ENCODE measurements at places on chromosomes 3 and 15.

- no peak for DNase-seq
These were observed 84.5 kb downstream of the CHSY1 start for GRCh38 chr15:101167411-101167752.

GRCh38 chr3:95705786-95706418 is 1108.5 kb upstream of the EPHA6 start:
- no peak for DNase-seq

GRCh38 chr15:97234851-97235610 is 725.5 kb upstream of the ARRDC4 start:
- DNase-seq: no peak

DNA sequence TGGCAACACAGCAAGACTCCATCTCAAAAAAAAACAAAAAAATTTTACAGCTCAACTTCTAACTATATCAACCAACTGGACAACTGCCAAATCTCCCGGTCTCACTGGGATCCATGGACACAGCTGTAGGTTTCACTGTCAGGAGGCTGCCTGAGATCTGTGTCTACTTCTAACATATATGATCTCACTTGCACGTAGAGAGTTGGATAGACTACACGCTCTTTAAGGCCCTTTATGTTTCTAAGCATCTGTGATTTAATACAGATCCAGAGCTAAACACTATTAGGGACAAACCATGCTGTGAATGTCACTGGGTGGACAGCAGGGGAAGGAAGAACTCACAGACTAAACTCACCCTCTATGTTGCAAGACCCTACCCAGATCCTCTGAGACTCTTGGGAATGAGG is 13.0 kb upstream of the APOD start:
- DNase-seq: no peak

GRCh38 chr3:48397767-48398681 is 26.0 kb downstream of the FBXW12 start:
- peak; percentile 74 for DNase-seq

- no peak for DNase-seq
These were observed 60.2 kb downstream of the CORO2B start for GRCh38 chr15:68638953-68639515.

DNA sequence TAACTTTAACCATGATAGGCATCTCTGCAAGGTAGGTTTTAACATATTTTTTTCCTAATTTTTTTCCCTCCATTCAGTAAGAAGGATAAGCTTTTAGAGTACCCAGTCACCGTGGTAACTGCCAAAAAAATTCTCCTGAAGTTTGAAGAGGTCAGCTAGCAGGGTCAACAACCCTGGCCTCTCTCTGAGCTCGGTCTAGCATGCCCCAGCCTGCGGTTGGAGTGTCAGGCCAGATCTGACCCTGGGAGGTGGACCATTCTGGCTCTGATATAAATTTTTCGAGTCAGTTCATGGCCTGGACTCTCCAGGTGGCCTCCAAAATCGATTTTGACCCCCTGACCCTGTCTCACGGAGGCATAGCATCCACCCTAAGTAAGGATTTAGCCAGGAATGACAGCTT is 29.7 kb downstream of the SOX2 start:
- no peak for DNase-seq

GRCh38 chr3:103247459-103247858 is 812.6 kb downstream of the ZPLD1 start:
- no peak for DNase-seq

DNA sequence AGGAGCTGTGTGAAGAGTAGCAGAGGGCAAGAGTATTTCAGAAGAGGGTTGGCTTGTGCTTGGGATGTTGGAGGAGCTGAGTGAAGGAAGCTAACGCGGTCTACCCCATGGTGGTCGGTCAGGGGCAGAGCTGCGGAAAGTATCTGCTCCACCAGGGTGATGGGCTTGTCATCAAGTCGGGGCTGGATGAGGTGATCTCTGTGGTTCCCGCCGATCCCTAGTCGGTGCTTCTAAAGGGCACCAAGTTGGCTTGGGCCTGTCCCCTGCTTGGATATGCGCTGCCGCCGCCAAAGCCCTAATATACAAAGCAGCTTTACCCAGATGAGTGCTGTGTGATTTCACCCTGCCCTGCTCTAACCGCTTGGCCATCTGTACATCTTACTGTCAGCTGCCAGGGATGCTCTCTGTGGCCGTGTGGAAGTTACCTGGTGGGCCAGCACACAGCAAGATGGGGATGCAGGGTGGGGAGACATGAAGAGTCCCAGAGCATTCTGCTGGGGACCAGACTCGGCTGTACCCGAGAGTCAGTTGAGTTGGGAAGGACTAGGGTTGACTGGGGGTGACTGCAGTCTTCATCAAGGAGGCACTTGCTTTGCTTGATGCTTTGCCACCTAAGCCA is 226.1 kb upstream of the BHLHE40 start:
- DNase-seq: peak; percentile 70

- no peak for DNase-seq
These were observed 5.3 kb downstream of the TUBGCP4 start for GRCh38 chr15:43376017-43376705.

- DNase-seq: no peak
These were observed 71.6 kb downstream of the EPHB3 start for GRCh38 chr3:184633237-184633579.

DNA sequence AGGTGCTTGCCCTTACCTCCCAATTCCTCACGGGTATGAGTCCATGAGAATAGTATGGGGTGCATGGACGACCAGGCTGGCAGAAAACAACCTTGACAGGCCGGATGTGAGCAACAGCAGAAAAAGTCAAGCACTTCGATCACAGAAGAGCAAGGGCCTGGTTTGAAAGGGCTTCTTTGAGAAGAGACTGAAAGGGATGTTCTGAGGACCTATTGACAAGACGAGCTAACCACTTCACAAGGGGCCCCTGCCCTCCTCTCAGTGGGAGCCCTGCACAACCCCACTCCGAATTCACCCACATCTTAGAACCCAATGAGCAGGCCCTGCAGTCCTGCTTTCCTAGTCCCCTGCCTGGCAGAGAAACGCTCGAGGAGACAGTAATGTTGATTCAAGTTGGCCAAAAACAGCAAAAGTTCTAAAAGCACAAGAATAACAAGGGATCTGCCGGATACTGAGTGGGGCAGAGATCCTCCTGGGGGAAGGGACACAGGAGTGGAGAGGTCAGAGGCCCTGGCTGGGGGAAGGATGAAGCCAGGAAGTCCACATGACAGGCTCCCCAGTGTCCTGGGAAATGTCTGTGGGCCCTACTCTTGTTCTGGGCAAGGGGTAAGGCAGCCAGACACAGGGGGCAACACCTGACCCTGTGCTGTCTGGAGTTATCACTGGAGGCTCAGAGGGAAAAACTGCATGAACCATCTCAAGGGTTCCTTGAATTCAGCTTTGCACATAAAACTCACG is 14.8 kb upstream of the CX3CR1 start:
- DNase-seq: no peak

GRCh38 chr15:85318048-85318731 is 62.2 kb upstream of the AKAP13 start:
- DNase-seq: no peak

DNA sequence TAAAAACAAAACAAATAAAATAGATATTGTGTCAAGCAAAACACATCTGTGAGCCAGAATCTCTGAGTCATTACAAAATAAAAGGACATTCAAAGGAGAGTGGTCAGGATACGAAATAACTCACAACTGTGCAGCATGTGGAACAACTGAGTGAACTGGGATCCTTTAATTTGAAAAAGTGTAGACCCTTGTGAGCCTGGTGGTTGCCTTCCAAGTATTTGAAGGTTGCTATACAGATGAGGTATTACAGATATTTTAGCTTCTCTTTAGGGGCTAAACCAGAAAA is 26.7 kb downstream of the KCNMB2 start:
- no peak for DNase-seq

DNA sequence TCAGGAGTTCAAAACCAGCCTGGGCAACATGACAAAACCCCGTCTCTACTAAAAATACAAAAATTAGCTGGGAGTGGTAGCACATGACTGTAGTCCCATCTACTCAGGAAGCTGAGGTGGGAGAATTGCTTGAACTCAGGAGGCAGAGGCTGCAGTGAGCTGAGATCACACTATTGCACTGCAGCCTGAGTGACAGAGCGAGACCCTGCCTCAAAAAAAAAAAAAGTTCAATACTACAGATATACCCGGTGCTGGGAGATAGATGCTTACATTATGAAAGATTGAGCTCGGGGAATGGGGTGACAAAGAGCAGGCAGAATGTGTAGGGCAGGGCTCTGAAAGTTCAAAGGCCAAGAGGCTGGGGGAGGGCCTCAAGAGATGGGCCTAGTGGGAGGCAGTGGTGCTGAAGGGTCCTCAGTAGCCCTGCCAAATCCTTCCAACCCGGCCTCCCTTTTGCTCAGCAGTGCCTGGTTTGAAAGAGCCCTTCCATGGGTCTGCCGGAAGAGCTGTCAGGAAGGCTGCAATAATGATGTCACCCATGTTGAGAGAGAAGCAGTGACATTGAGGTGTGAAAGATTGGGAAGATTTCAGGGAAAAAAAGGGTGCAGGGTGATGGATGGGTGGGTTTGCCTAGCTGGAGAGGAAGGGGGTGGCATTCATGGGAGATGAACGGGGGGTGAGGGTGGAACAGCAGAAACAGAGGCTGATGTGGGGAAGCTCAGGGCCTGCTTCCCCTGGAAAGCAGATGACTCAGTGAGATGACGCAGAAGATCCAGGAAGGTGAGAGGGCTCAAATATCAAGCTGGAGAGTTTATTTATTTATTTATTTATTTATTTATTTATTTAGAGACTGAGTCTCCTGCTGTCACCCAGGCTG is 20.0 kb upstream of the IREB2 start:
- peak; percentile 23 for DNase-seq

- DNase-seq: no peak
These were observed 333.0 kb upstream of the SEMA6D start for GRCh38 chr15:47384341-47384740.

DNA sequence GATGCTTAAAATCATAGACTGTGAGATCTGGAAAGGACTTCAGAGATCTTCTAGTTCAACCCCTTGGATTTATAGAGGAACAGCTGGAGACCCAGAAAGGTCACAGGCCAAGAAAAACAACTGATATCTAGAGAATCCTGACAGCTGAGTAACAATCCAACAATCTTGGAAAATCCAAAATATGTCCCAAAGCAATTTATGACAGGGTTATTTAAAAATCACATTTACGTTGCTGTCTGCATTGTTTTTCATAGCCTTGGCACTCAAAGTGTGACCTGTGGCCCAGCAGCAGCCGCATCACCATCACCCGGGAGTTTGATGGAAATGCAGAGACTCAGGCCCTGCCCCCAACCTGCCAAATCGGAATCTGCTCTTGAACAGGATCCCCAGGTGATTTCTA is 78.8 kb downstream of the FBN1 start:
- DNase-seq: no peak

- DNase-seq: no peak
These were observed 4.1 kb upstream of the COX17 start for GRCh38 chr3:119681279-119681678.

DNA sequence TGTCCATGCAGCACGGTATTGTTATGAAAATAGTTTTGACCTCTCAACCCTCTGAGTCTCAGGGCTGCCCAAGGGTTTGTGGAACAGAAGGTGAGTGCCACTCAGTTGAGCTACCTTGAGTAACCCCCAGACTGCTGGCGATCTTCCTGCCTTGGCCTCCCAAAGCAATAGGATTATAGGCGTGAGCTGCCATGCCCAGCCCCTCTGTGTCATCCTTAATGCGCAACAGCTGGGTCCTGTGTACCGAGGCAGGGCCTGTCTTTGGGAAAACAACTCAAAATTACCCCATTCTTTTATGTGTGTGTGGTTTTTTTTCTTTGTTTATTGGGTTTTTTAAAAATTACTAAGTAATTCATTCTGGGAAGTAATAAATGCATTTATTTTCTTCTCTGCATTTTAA is 78.3 kb upstream of the TPM1 start:
- peak; percentile 49 for DNase-seq

DNA sequence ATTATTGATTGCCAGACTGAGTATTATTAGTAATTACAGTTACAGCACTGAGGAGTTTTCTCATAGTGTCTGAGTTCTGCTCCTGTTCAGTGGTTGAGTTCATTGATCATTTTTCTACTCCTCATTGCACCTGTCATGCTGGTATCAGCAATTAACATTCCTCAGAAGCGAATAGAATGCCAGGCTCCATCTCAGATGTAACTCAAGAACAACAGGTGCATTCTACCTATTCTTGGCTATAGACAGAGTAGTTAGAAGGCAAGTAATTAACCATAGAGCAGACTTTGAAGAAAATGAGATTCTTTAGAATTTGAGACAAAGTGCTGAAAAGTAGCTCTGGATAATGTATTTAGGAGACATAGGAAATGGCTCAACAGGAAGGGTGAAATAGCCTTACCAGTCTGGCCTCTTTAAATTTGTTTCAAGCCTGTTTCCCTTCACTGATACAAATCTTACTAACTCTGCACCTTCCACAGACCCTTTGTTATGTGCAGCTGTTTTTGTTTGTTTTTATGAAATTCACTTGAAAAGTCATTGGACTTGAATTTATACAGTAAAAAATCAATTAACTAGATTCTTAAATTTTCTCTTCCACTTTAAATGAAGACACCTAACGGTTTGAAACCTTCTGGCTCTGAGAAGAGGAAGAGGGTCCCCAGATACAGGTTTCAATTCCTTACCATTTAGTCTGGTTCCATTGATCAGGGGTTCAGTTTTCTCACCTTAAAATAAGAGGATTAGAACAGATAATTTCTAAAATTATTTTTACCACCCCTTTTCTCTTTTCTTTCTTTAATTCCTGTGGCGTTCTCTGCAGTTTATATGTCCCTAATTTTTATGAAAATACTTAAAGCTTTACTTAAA is 109.6 kb downstream of the FNDC3B start:
- no peak for DNase-seq

GRCh38 chr3:141000686-141001085 is 50.5 kb upstream of the SPSB4 start:
- DNase-seq: no peak

- no peak for DNase-seq
These were observed 39.1 kb downstream of the ABHD5 start for GRCh38 chr3:43729707-43730414.

All from lower leg skin (tissue), 4 donors.